Umbilical cord (tissue), 2 donors: ENCODE measurements at places on chromosomes 2 and 18.

GRCh38 chr2:156539086-156539860 lies 103.1 kb downstream of the GPD2 start:
- DNase-seq = no peak

- DNase-seq = peak; percentile 25
Observed at GRCh38 chr18:10284540-10285282, 169.7 kb upstream of the APCDD1 start.

DNA sequence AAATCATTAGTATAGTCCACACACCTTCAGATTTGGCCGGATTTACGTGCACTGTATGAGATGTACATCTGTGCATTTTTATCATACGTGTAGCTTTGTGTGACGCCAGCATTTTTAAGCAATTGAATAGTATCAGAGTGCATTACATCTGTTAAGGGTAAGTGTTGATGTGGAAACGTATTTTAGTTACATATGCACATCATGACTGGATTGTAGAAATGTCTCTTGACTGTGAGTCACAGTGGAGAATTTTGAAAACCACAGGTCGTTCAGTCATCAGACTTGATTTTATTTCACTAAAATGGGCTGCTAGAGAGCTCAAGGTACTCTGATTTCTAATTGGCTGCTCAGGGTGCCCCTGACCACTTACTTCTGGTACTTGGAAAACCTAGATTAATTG lies 5.4 kb upstream of the GPBAR1 start:
- DNase-seq = no peak

DNA sequence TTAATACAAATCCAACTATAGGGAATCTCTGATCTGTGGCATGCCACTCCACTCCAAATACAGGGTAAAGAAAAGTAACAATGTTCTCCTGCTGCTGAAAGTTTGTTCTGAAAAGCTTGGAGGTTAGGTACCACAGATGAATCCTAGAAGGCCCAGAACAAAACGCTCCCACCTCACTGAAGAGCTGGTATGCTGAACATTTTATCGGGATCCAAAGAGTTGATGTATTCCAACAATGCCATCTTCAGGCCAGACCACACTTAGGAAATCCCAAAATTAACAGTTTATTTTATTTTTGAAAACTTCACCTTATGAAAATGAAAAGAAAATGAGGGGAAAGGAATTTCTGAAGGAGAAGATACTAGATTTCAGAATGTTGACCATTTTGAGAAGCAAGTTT lies 145.1 kb upstream of the CDH19 start:
- no peak for DNase-seq

- DNase-seq = no peak
Observed at GRCh38 chr2:237358721-237359517, 55.0 kb downstream of the COL6A3 start.

- DNase-seq = no peak
Observed at GRCh38 chr2:152201466-152201830, 25.9 kb upstream of the STAM2 start.

- DNase-seq = peak; percentile 89
Observed at GRCh38 chr18:74551936-74552555, 17.7 kb downstream of the CNDP1 start.

GRCh38 chr2:43832457-43832856 lies 6.2 kb downstream of the ABCG5 start:
- DNase-seq = peak; percentile 17

DNA sequence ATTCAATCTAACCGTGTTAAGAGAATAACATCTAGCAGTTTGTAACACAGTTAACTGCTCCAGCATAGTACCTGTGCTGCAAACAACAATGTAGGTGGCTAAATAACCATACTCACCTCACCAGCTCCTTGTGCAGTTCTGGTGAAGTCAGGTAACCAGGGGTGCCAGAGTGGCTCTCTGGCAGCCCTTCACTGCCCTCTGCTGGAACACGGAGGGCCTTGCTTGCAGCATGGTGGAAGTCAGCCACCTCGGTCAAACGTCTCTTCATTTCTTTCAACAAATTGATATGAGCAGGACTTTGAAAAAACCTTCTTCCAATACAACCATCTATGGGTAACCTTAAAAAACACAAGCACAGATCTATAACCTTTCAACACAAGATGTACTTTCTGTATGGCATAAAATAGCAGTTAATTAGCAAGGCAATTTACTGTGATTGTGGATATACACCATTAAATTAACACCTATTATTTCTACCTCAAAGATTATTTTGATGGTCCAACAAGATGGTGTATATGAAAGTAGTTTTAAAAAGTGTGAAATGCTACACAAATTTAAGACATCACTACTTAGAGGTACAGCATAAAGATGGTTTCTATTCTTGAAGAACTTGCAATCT lies 56.6 kb downstream of the EPG5 start:
- peak; percentile 19 for DNase-seq
